ENCODE measurements at places on chromosomes 1 and 21.

GRCh38 chr1:159197561-159198557, 6.8 kb upstream of the ACKR1 start:
- no peak for DNase-seq

DNA sequence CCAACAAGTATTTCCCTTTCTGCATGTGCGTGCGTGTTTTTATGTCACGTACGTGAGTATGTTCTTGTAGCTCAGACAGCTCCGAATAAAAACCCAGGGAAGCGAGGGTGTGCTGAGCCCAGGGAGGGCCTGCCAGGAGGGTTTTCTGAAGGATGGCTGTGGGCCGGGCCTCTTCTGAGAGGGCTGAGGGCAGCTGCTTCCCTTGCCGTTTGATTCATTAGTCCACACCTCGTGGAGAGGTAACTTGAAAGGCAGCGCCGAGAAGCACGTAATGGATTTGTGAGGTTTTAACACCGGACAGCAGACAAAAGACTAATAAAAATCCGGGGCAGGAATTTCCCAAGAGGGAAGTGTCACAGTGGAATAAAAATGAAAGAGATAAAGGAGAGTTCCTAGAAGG, 29.5 kb downstream of the CD247 start:
- DNase-seq, result no peak

DNA sequence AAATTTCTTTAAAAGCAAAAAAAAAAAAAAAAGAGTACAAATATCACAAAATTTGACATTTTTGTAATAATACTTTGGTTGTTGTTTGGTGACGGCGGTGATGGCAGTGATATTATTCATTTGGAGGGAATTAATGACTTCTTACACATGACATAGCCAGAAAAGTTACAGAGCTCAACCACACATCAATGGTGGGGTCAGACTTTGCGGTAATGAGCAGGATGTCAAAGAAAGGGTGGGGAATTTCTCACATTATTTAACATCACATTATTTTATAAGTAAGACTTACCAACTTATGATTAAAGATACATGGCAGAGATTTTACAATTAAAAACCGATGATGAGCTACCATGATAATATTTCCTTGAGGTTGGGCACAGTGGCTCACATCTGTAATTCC, 248.2 kb downstream of the RERE start:
- no peak for DNase-seq

DNA sequence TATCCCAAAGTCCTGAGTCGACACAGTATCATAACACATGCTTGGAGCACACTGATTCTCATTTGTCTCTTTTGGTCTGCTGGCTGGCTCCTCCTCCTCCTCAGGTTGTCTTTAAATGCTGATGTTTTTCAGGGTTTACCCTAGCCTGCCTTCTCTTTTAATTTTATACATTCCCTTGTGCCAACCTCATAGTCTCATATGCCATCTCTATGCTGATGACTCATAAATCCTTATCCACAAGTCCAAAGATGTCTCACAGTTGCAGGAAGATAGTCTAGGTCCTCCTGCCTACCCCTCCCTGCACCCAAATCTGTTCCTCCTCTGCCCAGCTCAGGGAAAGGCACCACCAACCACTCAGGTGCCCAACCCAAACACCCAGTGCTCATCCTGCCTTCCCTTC, 108.3 kb downstream of the SIPA1L2 start:
- DNase-seq, result no peak

GRCh38 chr21:18477043-18477442, 73.5 kb upstream of the TMPRSS15 start:
- DNase-seq, result no peak

GRCh38 chr1:246782120-246782900, 58.1 kb downstream of the SCCPDH start:
- DNase-seq, result no peak

- DNase-seq, result no peak
Observed at GRCh38 chr1:167310732-167311131, 90.0 kb downstream of the POU2F1 start.

GRCh38 chr1:76500116-76500515, 367.2 kb upstream of the ST6GALNAC5 start:
- no peak for DNase-seq

GRCh38 chr1:113937146-113937545, 8.0 kb downstream of the HIPK1 start:
- no peak for DNase-seq

GRCh38 chr1:160993544-160994193, 27.3 kb downstream of the F11R start:
- DNase-seq, result no peak

DNA sequence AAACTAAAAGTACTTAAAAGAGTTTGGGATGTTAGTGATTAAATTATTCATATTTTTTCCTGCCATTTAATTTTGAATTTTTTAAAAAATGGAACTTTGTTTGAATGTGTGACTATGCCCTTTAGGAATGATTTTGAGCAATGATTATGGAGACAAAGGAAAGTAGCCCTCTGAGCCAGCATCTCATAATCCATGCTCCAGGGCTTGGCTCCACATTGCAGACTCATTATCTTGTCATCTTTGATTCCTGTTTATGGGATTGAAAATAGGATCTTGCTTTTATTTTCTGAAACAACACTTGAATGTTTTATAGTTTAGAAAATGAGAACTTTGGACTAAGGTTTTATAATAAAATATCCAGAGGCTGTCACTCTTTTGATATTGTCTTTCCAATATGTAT, 14.5 kb downstream of the AXDND1 start:
- no peak for DNase-seq

DNA sequence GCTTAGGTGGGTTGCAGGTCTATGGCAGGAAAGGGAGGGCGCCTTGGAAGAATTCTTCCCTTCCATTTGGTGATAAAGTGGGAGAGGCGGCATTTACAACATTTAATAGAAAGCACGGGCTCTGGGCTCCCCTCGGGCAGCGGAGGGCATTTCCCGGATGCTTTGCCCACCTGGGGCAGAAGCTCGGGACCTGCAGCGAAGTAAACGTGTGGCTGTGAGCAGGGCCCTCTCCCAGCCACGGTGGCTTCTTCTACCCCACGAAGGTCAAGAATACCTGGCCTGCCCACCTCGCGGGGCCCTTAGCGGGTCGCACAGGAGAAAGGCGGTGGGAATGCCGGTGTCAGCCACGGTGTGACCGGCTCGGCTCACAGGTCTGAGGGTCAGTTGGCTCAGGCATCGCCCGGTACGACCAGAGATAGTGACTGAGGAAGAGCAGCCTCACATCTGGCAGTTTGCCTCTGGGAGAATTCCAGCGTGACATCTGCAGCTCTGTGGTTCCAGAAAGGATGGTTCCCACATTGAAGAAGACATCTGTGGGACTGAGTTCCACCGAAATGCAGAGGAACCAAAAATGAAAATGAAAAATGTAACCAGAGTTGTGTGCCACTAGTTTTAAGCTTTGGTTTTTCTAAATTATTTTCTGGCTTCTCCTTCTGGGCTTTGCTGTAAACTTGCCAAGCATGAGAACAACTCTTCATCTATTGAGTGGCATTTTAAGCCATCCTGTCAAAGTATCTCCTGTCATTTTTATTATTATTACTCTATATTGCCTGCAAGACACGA, 720 bp upstream of the F3 start:
- no peak for DNase-seq

DNA sequence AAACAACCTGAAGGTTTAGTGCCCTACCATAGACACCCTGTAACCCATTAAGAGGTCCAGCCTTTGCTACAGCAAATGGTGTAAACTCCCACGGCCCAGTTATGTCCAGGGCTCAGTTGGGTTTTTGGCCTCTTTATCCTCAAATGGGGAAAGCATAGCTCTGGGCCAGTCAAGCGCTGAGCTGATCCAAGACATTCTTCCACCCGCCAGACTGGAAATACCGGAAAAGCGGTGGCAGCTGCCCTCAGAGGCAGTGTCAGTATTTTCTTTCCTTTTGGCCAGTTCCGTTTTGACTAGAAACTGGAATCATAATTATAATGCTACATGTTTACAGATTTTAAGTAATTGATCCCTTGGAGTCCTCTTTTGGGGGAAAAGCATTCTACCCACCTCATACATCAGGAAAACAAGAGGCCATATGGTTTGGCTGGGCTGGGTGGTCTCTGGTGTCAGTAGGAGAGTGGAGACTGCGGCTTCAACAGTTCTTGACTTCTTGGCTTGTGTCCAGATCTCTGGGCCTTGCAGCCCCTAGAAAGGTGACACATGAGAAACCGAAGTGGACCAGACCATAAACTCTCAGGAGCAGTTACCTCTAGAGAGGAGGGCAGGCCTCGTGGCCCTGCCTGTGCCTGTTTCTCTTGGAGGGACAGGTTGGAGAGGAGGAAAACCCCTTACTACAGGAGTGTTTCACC, 30.2 kb upstream of the CLDN14 start:
- DNase-seq, result no peak

DNA sequence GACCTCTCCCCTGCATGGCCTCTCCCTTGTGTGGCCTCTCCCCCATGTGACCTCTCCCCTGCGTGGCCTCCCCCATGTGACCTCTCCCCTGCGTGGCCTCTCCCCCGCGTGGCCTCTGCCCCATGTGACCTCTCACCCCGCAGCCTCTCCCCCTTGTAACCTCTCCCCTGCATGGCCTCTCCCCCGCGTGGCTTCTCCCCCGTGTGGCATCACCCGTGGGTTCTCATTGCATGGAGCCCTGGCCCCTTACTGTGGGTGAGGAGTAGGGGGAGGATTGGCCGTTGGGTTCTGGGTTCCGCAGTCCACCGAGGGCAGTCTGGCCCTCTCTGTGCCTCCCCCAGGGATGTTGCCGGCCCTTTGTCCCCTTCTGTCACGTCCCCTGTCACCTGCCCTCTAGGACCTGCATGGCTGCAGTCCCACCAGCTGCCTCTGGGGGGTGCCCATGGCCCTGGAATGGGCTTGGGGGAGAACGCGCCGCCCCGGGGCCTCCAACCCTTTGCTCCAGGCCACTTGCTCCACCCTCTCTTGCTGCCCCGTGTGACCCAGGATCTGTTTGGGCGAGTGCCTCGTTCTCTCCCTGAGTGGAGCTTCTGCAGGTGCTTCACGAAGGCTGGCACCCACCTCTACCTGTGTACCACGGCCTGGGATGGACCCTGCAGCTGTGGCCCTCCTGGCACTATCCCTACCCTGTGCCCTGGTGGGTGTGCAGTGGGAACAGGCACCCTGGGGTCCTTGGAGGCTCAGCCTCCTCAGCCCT, 21.3 kb downstream of the RRP1 start:
- DNase-seq, result peak; percentile 78

DNA sequence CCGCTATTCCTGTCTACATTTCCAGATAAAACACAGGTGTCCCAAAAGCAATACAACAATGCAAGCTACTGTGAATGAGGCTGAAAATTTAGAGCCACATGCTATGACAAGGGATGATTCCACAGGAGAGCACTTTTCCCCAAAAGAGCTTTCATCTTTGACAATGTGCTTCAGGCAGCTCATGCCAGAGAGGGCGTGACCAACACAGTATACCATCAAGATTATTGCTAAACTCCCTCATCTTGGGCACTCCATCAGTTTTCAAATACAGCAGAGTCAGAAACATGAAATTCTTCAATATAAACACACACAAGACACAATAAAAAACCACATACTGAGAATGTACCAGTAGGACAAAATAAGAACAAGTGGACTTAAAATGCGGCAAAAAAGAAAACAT, 6.7 kb downstream of the GON4L start:
- DNase-seq, result no peak

GRCh38 chr1:99758073-99758511, 8.3 kb downstream of the FRRS1 start:
- DNase-seq, result no peak

DNA sequence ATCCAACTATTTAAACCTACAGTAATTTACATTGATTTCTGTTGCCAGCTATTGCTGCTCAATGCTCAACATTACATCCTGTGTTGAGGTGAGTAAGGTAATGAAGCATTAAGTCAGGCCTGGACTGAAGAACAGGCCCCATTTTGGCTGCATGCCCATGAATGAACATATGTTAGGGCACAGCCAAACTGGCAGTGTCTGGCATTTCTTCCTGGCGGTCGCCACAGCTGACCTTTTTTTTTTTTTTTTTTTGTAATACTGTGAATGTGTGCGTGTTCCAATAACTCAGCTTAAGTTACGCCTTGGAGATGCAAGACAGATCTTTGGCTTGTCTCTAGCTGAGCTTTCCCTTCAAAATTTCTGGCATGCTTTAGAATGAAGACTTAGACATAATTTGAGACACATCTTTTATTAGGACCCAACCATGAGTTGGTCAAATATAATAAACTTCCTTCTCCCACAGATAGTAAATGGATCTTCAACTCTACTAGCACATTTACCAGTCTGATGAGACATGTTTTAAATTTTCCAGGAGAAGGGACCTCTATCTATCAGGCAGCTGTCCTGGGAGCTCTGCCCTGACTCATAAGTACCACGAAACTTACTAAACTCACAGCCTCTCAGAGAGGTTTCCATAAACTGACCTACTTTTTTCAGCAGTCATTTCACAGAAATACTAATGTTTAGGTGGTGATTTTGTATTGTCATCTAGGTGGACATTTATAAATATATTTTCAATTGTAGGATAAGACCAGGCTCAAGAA, 341.1 kb upstream of the RUNX1 start:
- DNase-seq, result no peak

- no peak for DNase-seq
Observed at GRCh38 chr1:211320980-211321379, 5.7 kb upstream of the TRAF5 start.

- DNase-seq, result no peak
Observed at GRCh38 chr21:15061747-15062605, 2.8 kb downstream of the NRIP1 start.

DNA sequence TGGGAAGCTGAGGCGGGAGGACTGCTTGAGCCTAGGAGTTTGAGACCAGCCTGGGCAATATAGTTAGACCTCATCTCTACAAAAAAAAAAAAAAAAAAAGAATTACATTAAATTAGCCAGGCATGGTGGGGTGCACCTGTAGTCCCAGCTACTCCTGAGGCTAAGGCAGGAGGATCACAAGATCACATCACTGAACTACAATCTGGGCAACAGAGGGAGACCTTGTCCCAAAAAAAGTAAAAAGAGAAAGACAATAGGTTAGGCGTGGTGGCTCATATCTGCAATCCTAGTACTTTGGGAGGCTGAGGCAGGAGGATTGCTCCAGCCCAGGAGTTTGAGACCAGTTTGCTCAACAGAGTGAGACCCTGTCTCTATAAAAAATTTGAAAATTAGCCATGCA, 130.3 kb downstream of the TIAM1 start:
- no peak for DNase-seq

Measured in stimulated activated CD8-positive, alpha-beta memory T cell treated with anti-CD3 and anti-CD28 coated beads, Interleukin-4, amount 100 ng/mL, for 1 hour (primary cell).